ENCODE measurements at places on chromosomes 6 and 20. TPM values are rescaled to one million over a fixed set of nuclear protein-coding genes. Genes with fewer than 3 reads are reported as not detected.

DNA sequence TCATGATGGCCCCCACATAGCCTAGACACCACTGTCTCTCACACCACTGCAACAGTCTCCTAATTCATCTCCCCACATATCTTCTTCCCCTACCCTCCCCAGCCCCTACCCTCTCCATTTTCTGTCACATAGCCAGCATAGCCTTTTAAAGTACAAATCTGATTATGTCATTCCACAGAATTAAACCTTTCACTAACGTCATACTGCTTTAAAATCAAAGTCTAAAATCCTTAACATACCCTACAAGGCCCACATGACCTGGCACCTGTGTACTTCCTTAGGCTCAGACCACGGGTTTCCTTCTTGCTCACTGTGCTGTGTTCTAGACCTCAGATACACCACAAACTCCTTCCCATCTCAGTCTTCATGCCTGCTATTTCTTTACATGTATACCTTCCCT is 5.9 kb downstream of the OSTM1 start:
- no peak for DNase-seq

DNA sequence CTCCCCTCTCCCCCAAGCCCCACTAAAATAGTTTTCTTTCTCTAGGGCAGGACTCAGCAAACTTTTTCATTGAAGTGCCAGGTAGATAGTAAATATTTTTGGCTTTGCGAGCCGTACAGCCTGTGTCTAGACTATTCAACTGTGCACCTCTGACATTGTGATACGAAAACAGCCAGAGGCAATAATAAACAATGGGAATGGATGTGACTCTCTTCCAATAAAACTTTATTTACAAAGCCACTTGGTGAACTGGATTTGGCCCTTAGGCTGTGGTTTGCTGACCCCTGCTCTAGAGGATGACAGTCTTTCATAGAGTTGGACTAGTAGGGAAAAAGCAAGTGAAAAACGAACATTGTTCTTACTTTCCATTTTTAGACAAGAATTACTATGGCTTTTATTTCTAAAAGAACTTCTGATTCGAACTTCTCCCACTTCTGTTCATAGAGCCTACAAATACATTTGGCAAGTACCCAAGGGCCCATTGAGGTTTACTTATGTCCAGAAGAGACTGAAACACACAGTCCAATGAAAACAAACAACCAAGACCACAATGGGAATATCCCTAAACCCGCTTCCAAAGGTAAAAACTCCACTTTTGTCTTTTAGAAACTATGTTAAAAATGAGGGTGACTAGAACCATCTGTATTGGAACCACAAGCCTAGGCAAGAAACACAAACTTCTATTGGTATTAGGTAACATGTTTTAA is 46.4 kb upstream of the CDKAL1 start:
- no peak for DNase-seq

GRCh38 chr6:111399626-111400025 is 83.4 kb downstream of the REV3L start:
- DNase-seq: no peak

- peak; percentile 69 for DNase-seq
Observed at GRCh38 chr6:108565893-108566292, 5.2 kb downstream of the FOXO3 start.

DNA sequence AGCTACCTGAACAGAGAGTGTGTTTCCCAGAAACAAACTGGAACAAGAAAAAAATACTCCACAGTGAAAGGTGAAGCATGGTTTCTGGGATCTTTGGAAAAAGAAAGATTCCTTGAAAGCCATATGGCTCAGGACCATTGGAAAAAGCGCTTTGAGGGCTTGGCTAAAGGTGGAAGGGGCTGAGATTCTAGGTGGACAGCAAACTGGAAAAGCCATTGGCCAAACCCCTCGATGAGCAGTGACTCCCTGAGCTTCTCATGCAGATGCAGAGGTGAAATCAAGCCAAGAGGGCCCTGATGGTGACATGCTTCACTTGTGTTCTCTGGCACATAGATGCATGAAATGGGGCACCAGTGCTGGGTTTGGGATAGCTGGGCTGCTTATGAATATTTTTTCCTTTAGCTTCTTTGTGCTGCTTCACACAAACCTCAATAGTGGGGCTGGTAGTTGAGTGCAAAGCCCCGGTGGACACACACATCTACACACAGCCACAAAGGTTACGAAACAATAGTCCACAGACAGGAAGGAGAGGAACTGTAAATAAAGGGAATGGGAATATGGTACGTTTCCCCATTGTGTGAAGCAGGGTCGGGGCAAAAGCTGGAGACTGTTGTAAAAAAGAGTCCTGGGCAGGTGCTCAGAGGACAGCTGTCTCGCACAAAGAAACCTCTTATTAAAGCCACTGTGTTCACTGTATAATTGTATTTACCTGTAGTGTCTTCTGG is 117.8 kb downstream of the FOXA2 start:
- DNase-seq: no peak

DNA sequence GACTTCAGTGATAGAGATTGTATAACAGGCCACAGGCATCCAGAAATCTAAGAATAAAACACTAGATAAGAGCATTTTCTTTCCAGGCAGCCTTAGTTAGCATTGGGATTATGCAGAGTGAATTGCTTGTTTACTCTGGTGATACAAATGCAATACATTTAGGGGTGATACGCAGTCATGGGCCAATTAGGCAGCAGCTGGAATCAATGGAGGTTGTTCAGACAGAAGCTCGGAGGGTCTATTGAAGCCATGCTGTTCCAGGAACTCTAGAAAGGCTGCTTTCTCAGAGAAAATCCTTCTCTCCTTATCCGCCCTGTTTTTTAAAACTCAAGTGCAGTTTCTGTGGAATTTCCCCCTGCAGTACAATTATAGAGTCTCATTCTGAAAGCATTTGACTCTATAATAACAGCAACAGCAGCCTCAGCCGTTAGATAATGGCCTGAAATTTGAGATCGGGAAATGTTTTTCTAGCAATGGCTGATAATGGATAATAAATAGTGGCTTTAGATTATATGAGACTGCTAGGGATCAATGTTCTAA is 364.3 kb upstream of the HS3ST5 start:
- no peak for DNase-seq

GRCh38 chr6:1057490-1058135 is 254.3 kb upstream of the FOXQ1 start:
- DNase-seq: no peak

- no peak for DNase-seq
Observed at GRCh38 chr20:58847463-58847862, 3.2 kb downstream of the GNAS-AS1 start.

DNA sequence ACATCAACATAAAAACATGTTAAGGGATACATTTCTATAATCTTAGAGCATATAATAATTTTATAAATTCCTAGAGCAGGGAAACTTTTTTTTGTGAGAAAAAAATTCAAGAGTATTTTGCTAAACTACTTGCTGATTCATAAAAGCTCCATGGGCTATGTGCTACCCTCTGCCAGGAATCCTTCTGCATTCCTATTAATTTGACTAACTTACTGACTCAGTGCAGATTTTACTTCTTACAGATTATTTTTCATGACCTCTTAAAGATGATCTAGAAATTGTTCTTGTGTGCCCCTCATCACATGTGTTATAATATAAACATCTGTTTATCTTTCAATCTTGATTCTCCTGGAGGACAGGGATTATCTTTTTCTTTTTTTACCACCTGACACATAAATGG is 5.7 kb downstream of the VTA1 start:
- DNase-seq: no peak

GRCh38 chr6:21900730-21901129 is 307.2 kb downstream of the SOX4 start:
- no peak for DNase-seq

GRCh38 chr6:5869261-5869660 is 137.5 kb downstream of the NRN1 start:
- DNase-seq: no peak

DNA sequence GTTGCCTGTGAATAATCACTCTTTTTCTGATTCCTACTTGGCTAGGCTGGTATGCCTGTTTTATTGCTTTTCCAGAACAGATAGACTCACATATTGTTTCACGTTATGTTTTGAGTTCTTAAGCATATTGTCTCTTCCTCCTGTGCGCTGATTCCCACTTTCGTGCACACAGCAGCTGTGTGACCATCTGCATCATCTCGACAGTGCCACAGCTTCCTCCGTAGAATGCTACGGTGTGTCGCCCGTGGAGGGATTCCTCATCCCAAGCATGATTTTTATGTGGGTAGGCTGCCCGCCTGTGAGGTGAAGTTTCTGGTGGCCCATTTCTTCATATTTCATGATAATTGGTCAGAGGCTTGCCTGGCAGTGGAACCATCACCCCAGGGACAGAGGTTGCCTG is 31.8 kb downstream of the PLCB4 start:
- DNase-seq: no peak

GRCh38 chr20:21693322-21693721 is 12.1 kb upstream of the PAX1 start:
- DNase-seq: no peak

MRAP2 gene
- 2.0 TPM for total RNA-seq

C20orf202 gene
- 0.37 TPM for total RNA-seq

LSM2 gene
- total RNA-seq: 39.4 TPM

JAG1 gene
- total RNA-seq: 61.4 TPM

AURKA gene
- total RNA-seq: 6.2 TPM

SAMD3 gene
- total RNA-seq: 2.8 TPM

SAPCD1 gene
- total RNA-seq: 1.7 TPM

PLTP gene
- 63.6 TPM for total RNA-seq

NINL gene
- total RNA-seq: 15.5 TPM

All from lung (tissue), 17 donors.